Activated B cell treated with CpG ODN at 0.5 μM for 24 hours (primary cell): ENCODE measurements at places on chromosomes 16 and 17.

DNA sequence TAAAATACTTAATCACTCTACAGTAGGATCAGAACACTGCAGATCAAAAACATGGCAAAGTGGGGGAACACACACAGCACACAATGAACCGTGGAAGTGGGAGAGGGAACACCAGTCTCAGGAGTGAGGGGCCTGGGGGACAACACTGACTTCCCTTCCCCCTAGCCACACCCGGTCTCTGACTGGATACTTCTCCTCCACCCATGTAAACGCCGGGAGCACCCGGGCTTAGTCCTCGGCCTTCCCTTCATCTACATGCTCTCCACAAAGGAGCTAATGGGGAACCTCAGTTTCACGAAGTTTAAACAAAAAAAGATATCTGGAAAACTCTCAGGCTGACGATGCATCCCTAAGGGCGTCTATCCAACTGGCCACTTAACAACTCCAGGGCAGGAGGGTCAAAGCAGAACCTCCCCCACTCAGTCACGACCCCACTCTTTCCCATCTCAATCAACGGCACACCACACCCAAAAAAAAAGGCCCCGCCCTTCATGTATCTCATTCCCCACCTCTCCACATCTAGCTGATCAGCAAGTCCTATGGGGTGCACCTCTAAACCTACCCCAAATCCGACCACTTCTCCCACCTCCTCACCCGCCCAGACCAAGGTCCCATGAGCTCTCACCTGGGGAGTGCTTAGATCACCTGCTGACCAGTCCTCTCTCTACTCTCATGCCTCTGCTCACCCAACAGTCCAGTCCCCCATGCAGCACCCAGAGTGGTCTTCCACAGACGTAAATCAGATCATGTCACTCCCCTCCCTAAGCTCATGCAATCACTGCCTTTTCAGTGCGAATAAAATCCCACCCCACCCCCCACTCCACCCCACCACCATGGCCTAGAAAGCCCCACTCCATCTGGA is 7.4 kb downstream of the ZDHHC7 start:
- DNase-seq, result no peak

- DNase-seq, result no peak
These were observed 5.4 kb downstream of the VEZF1 start for GRCh38 chr17:57982452-57983170.

DNA sequence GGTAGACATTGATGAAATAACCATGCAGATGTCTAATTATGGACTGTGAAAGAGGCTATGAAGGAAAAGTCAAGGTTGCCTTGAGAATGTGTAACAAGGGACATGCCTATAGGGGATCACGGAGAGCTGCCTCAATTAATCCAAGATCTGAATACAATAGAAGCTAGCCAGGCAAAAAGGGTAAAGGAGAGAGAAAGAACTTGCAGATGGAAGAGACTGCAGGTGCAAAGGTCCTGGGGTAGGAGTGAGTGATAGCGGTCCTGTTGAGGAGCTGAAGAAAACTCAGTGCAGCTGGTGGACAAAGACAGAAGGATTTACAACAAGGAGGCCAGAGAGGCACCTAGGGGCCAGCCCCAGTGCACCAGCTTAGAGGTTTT is 15.9 kb upstream of the TNS4 start:
- DNase-seq, result no peak

DNA sequence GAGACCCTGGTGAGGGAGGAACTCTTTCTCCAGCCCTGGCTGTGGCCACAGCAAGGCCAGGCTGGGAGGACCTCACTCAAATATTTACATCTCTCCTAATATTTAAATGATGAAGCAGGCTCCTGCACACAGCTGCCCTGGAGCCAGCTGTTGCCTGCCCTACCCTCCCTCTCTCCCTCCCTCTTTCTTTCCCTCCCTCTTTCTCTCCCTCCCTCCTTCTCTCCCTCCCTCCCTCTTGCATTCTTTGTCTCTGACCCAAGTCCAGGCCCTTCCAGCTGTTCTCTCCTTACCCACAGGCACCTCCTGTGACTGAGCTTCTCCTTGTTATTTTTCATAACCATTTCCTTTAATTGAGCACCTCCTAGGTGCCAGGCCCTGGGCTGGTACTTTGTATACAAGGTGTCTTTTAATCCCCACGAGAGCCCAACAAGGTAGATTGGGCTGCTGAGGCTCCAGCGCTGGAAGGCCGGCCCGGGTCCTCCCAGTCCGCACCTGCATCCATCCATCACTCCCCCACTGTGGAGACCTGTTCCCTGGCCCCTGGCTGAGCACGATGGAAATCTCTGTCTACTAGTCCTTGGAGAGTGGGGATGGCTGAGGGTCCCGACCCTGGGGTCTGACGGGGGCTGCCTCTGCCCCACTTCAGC is 242.3 kb downstream of the SEC14L1 start:
- DNase-seq, result no peak
